ENCODE measurements at places on chromosomes 7 and 10.

DNA sequence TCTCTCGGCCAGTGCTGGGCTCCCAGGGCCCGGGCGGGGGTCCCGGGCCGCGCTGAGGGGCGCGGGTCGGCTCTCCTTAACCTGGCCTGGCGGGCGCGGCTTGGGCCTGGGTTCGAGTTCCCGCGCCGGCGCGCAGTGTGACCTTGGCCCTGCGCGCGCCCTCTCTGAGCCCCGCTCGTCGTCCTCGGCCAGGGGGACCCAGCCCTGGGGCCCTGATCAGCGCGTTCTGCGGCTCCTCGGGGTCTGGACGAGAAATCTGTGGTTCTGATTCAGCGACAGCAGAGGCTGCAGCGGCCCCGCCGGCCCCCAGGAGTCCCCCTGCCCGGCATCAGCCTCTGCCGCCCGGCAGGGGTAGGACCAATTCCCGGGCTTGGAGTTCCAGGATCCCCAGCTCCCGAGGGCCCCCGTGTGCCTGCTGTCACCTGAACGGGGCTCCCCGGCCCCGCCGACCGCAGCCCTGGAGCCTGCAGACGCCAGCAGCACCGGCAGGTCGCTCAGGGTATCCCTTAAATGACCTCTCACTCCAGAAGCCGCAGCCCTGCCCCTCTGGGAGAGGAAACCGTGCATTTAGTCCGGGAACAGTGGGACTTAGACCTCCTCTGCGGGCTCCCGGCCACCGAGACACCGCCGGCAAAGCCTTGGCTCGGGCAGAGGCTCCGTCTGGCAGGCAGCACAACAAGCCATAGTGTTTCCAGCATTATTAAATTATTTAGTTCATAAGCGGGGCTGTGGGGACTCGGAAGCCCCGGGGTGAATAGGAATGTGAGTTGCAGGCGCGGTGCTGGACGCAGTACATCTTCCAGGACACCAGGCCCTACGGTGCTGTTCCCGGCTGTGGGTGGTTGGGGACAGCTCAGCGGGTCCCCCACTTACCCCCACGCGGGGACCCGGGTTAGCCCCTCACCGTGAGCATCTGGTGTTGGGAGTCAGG lies 572 bp downstream of the CHST12 start:
- no peak for DNase-seq

DNA sequence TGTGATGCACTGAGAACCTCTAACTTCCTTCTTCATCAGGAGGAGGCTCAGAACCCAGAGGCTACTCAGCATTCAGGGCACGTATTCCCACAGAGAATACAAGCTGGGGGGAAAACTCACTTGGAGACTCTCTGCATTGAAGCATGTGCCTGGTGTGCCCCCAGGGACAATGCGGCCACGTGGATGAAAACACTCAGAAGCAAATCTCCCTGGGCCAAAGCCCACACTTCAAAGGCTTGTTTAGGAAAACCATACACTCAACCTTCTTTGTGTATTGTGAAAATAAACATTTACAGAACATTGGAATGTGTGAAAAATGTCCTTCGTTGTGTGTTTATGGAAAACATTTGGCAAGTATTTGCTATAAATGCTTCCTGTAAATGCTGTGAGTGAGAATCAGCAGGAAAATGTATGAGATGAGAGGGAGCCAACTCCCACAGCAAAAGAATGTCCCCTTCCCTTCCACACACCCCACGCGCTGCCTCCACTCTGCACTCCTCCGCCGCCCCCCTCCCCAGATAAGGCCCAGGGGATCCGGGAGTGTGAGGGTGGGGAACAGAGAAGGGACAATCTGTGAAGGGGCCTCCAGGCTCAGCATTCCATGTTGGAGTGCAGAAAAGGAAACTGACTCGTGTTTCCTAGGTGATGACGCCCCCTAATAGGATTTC lies 339.5 kb downstream of the ELMO1 start:
- no peak for DNase-seq

GRCh38 chr7:84085147-84085546 lies 109.4 kb downstream of the SEMA3A start:
- no peak for DNase-seq

DNA sequence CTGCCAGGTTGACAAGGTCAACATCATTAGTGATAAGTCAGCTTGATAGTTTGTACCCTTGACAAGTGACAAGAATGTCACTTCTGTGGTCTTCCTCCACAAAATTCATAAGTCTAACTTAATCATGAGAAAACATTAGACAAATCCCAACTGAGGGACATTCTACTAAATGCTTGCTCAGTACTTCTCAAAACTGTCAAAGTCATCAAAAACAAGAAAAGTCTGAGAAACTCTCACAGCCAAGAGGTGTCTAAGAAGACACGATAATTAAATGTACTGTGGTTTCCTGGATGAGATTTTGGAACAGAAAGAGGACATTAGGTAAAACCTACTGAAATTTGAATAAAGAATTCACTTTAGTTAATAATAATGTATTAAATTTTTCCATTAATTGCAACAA lies 29.8 kb upstream of the SLC16A12 start:
- DNase-seq = no peak

DNA sequence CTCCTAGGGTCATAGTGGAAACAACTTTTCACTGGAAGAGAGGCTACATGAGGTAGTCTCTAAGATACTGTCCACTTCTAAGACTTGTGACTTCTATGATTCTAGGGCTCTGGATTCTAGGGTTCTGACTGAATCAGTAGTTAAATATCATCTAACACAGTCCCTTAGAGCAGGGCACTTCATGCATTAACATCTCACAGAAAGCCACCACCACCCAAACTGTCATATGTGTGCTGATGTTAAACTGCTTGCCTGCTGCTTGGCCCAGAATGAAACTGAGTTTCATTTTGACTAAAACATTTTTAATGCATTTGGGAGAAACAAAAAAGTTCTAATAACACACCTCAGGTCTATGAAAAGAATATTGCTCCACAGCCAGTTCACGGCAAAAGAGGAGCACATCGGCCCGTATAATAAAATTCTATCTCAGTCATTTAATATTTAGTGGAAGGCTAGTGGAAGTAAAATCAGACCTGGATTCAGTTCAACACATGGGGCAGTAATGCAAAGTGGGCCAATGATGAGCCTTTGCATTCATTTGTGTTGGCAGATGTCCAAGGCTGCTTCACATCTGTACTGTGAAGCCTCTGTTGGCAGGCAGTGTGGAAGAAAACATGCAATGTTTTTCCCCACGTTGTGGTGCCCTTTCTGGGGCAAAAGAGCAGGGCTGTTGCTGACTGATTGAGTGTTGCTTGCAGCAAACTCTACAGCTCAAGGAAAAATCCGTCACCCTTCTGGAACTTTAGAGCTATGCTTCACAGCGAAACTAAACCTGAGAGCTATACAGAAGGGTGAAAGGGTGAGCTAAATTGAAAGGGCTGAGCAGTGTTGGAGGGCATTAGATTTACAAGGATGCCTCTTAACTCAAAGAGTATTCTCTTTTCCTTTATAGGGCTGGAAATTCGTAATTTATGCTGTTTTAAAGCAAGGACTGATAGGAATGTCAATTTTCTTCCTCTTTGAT lies 33.5 kb upstream of the AUTS2 start:
- DNase-seq = no peak

GRCh38 chr7:25262586-25262985 lies 34.3 kb upstream of the NPVF start:
- no peak for DNase-seq

- no peak for DNase-seq
Measured at GRCh38 chr10:74880041-74880440, 53.6 kb downstream of the KAT6B start.

DNA sequence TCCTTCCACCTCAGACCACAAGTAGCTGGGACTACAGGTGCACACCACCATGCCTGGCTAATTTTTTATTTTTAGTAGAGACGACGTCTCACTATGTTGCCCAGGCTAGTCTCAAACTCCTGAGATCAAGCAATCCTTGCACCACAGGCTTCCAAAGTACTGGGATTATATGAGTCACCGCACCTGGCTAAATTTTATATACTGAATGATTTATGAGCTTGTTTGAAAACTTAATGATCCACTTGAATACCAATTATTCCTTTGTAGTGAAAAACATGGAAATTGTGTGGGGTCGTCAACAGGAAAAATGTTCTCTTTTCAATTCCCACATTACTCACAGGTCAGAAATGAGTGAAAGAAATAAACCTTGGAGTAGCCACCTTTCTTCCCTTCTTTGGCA lies 31.3 kb downstream of the RAPGEF5 start:
- DNase-seq = no peak

DNA sequence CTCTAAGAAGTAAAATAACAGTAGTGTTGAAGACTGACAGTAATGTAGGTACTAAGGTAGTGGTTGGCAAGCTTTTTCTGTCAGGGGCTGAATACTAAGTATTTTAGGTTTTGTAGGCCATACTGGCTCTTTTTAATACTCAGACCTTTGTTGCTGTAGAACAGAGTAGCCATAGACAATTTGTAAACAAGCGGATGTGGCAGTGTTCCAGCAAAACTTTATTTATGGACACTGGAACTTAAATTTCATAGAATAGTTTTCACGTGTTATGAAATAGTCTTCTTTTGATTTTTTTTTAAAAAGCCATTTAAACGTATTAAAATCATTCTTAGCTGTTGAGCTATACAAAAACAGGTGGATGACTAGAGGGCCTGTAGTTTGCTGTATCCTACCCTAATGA lies 121.2 kb downstream of the MLLT10 start:
- no peak for DNase-seq

GRCh38 chr10:209357-209756 lies 74.1 kb downstream of the ZMYND11 start:
- DNase-seq = no peak

DNA sequence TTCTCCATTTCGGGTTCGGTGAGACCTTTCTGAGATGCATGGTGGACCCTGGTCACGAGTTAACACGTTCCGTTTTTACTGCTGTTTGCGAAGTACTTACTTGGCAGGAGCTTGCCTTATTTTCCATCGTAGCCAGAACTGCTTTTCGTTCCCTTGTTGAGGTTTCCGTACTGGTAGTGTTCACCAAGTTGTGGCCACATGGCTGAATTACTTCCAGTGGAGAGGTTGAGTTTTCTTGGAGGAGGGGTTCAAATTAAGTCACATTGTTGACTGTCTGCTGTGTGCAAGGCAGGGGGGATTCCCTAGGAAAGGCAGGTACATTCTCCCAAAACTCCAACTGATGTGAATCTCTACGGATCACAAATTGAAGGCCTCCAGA lies 4.0 kb downstream of the MXI1 start:
- no peak for DNase-seq

DNA sequence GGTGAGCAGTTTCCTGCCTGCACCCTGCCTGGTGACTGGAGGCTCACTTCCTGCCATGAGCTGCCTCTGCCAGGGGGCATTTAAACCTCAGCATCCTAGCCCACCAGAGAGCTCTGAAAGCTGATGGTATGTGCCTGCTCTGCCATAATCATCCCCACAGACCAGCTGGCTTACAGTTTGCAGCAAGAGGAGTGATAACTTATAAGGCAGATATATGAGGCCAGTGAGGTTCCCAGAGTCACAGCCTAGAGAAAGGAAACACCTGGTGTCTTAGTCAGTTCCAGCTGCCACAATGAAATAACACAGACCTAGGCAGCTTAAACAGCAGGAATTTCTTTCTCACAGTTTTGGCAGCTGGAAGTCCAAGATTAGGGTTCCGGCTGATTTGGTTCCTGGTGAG lies 232.0 kb downstream of the PAXIP1 start:
- no peak for DNase-seq

DNA sequence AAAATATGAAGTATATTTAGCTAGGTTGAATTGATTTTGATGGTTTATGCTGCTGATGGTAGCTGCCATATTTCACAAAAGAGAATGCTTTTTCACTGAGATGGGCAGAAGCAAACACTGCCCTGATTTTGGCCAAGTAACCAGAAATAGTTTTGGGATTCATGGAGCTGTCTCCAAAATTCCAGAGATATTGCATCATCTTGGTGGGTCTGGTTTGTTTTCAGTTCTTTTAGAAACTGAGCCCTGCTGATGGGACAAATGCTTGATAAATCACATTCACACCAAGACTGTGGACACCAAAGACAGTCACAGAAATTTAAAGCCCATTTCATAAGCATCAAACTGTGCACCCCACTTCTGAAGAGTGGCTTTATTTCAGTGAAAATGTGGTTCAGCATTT lies 140.5 kb downstream of the BICC1 start:
- no peak for DNase-seq

- no peak for DNase-seq
Measured at GRCh38 chr10:48454302-48455054, 148.0 kb downstream of the MAPK8 start.

GRCh38 chr10:29713450-29713849 lies 78.7 kb upstream of the SVIL start:
- DNase-seq = no peak

GRCh38 chr7:95781961-95782586 lies 9.7 kb downstream of the DYNC1I1 start:
- no peak for DNase-seq

DNA sequence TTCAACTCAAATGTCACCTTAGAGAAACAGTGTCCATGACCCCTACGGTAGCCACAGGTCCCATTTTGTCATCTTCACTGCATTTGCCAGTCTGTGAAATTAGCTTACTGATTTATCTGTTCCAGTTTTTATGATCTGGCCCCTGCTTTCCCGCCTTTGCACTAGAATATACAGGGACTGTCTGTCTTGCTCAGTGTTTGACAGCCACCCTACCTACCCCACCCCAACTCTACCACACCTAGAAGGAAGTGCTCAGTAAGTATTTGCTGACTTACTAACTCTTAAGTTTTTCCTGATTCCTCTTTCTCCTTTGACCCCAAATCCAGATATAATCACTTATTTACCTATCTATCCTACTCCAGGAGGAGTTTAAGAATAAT lies 49.5 kb downstream of the CREB3L2 start:
- DNase-seq = no peak

DNA sequence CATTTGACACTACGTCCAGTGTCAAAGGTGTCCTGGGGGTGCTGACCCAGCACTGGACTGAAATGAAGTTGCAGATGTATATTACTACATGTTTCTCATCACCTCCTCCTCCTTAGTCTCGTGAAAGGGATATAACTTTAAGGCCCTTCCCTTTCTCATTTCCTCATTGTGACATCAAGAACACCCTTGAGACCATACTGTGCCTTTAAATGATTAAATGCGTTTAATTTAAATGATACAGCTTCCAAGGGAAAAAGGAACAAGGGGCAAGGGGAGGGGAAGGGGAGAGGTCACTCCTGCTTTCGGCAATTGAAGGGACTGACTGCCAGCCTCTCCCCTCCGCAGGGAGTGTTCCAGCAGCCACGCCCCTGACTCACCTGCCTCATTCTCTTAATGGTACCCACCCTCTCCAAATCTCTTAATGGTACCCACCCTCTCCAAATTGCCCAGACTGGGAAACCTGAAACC lies 80.5 kb upstream of the KMT2E start:
- DNase-seq = no peak

GRCh38 chr10:47451273-47451997 lies 32.5 kb downstream of the ANXA8 start:
- no peak for DNase-seq
